ENCODE measurements at places on chromosomes 13 and 19.

DNA sequence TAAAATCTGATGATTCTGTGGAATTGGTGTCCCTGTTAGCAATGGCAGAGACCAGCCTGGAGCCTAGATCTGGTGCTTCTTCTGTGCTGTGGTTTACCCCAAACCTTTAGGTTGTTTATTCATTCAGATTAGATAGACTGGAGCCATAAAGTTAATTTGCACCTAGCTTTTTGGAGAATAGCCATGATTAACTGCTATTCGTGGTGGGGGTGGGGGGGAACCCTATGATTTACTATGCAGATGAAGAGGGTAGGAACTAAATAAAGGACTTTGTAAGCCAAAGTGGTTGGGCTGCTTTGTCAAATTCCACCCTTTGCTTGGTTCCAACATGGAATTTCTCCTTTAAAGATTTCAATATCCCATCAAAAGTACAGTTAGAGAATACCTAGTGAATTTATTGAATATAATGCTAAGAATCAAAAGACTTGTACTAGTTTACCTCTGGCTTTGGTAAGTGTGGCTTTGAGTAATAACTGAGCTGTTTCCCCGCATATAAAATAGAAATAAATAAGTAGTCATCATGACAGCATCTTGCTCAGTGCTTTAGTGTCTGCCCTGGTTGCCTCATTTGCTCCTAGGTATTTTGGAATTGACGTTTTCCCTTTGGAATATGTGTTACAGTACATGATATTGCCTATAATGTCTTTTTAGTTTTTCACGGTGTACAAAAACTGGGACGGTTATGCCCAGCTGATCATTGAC is 27.6 kb downstream of the SKA3 start:
- DNase-seq = no peak

- DNase-seq = no peak
These were observed 435.6 kb upstream of the SLITRK5 start for GRCh38 chr13:87235621-87236020.

- DNase-seq = no peak
These were observed 8.0 kb downstream of the EPSTI1 start for GRCh38 chr13:42984026-42984425.

DNA sequence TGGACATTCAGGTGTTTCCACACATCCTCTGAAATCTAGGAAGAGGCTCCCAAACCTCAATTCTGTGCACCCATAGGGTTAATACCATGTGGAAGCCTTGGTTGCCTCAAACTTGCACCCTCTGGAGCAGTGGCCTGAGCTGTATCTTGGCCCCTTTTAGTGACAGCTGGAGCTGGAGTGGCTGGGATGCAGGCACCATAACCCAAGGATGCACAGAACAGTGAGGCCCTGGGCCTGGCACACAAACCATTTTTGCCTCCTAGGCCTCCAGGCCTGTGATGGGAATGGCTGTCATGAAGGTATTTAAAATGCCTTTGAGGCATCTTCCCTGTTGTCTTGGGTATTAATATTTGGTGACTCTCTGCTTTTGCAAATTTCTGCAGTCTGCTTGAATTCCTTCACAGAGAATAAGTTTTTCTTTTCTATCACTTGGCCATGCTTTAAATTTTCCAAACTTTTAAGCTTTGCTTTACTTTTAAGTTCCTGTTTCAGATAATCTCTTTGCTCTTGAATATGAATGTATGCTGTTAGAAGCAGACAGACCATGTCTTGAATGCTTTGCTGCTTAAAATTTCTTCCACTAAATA is 1594.5 kb upstream of the PCDH20 start:
- no peak for DNase-seq

DNA sequence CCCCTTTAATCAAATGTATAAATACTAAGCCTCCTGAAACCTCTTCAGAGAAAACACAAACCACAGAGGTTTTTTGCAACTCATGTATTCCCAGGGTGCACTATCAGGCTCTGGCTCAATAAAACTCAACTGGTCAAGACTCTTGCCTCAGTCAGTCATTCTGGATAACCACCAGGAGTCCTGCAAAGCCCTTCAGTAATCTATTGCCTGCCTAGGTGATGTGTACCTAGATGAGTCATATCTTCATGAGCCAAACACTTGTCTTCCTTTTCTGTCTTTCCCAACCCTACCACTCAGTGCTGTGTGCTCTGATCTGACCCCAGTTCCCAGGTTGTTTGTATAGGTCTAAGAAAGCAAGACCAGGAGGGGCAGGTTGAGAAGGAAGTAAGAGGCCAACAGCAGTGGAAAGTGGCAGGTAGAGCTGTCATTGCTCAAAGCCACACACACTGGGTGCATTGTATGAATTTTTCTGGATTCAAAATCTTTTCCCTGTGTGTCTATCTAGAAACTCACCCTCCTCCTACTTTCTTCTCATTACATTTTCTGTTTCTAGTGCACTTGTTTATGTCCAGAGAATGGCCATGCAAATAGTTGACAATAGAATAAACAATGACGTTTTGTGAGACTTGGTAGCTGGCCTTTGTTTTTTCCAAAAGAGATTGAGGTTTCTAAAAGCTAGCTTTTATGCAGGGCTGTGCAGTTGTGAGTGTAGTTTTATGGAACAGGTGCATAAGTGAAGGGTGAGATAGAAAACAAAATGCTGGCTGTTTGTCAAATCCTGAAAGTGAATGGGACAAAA is 48.1 kb downstream of the PSG1 start:
- peak; percentile 45 for DNase-seq

- no peak for DNase-seq
These were observed 332.7 kb upstream of the KLF12 start for GRCh38 chr13:74466864-74467263.
